ENCODE measurements at places on chromosomes 4 and X.

DNA sequence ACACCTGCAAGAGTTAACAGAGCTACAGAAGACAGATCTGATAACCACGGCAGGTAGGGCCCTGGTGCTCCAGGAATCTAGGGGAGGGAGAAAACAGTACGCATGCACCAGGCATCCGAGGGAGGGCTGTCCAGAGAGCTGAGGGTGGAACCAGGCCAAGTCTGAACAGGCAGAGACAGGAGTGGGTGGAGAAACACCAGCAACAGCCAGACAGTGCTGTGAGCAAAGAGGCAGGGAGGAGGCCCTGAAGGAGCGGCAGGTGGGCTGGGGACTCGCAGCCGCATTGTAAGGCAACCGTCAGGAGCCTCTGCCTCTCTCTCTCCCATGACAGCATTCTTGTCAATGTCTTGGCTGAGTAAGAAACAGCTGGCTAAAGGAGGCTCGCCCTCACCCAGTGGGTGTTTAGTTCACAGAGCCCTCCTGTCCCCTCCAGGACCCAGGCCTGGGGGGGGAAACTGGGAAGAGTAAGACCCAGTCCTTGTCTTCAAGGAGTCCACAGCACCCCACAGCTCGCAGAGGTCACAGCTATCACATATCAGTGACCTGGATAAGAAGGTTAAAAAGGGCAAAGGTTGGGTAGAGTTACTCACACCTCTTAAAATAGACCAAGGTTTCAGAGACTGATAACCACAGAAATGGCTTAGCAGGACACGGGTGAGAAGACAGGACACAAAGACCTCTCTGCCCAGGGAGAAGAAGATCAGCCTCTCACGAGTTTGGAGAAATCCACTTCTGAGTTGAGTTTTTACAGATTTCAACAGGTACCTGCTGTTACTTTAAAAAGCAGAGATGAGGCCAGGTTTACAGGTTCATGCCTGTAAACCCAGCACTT is 10.5 kb downstream of the ACSL1 start:
- no peak for DNase-seq

GRCh38 chrX:115449742-115450141 is 111.2 kb upstream of the PLS3 start:
- DNase-seq = no peak

DNA sequence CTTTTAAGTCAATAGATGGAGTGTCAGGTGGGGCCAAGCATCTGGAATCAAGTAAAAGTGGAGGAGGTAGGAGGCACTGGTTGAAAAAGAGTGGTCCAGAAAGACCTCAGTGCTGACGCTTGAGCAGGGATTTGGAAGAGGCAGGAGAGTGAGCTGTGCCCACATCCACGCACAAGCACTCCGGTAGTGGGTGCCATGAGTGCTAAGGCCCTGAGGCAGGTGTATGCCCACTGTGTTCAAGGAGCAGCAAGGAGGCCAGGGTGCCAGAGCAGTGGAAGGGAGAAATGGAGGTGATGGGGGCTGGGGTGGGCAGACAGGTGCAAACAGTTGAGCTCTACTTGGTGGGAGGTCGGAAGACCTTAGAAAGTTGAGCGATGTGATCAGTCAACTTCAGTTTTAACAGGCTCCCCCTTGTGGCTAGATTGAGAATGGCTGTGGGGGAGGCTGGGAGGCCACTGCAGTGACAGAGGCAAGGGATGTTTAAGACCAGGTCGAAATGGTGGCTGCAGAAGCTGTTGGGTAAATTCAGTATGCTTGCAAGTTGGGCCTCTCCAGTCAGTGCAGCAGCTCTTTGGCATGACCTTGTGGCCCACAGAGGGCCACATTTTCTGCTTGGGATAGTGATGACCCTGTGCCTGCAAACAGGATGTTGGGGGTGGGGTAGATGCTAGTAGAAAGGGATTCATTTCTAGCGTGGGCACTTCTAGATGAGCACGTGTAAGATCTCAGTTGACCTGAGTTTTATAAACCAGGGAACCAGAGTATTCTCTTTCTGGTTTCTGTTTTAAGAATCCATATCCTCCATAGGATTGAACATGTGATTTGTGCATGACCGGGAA is 12.7 kb downstream of the TKTL1 start:
- DNase-seq = peak; percentile 41

DNA sequence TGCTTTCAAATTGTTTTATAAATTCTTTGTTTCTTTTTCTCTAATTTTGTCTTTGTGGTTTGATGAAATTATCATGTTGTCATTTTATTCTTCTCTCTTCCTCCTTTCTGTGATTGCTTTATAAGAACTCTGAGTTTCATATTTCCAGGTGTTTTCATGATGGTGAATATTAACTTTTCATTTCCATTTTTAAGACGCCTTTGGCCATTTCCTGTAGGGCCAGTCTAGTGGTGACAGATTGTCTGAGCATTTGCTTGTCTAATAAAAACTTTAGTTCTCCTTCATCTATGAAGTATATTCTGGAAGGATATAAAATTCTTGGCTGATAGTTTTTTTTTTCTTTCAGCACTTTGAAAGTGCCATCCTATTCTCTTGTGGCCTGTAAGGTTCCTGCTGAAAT is 128.1 kb downstream of the FAM13A start:
- no peak for DNase-seq

DNA sequence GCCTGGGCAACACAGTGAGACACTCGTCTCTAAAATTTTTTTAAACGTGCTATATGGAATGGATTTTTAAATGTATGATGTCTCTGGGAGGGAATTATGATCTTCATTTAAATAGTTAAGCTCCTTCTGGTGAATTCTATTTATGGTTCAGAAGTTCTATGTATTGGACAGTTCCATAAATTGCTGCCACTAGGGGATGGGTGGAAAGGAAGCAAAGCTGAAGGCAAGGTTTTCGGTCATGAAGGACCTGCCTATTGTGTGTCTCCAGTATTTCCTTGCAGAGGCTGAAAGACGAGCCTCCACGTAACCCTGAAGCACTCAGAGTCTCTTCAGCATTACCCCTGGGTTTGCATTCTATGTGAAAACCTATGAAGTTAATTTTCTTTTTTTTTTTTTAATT is 451.5 kb upstream of the FAT1 start:
- no peak for DNase-seq

DNA sequence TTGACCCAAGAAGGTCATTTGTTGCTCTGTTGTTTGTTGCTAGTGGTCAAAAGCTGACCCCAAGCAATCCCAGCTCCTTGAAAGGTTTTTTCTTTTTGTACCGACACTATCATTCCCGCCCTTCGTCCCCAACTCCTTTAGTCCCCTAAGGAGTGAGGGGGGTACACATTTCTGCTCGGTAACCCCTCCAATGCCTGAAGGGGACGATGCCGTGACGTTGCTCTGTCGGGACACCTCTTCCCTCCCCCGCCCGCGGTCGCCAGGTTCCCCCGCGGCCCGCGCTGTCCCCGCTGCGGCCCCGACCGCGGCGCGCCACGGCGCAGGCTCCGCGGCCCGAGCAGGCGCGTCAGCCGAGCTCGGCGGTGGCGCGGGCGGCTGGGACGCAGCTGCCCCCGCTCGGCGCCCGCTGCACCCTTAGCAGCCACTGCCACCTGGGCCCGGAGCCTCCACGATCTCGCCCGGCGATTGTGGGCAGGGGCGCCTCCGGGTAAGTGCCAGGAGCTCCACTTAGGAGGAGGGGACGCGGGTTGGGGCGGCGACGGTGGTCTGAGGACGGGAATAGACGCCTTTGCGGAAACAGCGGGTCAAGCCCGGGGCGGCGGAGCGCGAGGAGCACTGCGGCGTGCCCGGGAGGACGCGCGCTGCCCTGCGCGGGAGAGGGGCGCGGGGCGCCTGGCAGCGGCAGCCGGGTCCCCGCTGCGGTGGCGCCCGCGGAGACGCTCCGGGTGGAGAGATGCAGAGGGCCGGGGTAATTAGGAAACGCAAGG is at the start of gene GLRB:
TSS of gene GLRB (plus strand) at position 340 of the 767 bp plus-strand sequence. CDS start 1,875 bp downstream, outside the sequence.
- no peak for DNase-seq

- DNase-seq = no peak
Observed at GRCh38 chrX:130719413-130719812, 183.6 kb downstream of the ENOX2 start.

DNA sequence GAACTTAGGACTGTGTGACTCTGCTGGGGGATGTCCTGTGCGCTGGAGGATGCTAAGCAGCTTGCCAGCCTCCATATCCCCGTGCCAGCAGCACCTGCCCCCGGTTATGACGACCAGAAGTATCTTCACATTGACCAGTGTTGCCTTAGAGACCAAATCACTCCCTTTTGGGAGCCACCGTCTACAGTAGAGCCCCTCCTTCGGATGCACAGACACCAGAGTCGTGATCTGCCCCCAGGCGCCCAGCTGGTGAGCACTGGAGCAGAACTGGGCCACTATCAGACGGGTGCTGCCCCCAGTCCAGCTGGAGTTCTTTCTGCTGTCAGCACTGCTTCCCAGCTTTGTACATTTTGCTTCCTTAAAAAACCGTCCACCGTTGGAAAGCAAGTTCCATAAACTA is 30.0 kb upstream of the TADA2B start:
- DNase-seq = no peak

DNA sequence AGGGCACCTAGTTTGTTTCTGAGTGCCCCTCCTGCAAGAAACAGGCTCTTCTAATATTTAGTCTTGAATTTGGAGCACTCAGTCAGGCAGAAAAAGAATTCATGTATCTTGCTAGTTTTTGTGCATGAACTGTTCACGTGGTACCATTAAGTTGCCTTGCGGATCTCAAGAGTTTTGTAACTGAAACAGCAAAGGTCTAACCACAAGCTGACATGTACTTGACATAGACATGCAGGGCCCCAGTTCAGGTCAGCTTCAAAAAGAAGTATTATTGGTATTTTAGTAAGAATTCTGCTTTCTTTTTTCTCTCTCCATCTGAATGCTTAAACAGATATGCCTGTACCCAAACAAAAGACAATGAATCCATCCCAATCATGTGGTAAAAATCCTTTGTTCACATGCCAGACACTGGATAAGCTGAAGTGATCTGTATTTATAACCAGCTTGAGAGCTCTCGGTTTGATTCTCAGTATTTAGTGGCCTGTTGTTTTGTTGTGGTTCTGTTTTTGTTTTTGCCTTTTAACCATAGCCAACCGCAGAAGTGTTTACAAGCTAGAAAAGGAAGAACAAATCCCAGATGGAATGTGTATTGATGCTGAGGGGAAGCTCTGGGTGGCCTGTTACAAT is 13.0 kb downstream of the RGN start:
- no peak for DNase-seq

GRCh38 chr4:82825425-82825824 is 26.8 kb upstream of the SCD5 start:
- DNase-seq = no peak

DNA sequence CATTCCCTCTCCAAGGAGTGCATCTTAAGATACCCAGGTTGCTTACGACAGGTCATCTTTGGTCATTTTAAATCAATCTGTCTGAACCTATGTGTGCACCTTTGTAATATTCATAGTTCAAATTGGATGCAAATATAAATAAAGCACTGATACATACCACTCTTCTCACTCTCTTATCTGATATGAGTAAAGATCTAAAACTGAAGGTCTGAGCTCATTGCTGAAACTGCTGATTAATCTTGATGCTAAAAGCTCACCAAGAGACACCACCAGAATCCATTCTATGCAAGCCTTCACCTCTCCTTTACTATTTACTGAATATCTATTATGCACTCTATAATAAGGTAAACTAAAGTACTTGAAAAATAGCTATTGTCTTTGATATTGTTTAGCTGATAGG is 16.6 kb downstream of the HSD17B13 start:
- DNase-seq = no peak

DNA sequence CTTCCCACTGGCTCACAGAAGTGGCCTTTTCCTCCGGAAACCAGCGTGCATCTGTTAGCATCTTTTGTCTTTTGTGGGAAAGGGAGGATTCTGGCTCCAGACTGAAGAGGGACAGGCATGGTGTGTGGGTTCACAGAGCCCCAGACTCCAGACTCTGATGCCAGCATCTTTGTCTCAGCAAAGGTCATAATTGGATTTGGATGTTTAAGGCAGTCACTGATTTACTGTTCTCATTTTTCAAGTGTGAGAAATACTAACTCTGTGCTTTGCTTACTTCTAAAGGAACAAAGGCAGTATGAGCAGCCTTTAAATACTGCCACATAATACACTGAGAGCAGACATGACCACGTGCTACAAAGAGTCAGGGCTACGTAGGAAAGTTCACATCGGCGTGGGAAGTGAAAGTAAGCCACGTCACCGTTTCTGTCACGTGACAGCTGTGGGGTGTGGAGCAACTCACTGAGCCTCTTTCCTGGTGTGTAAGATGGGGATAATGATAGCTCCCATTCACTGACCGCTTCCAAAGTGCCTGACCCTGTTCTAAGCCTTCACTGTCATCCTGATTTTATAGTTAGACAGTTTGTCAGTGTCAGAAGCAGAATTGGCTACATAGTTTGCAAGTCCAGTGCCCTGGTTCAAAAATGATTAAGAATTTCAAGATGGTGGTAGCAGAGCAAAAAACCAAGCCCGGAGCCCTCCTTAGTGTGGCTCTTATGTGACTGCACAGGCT is 24.8 kb upstream of the TMSB4X start:
- peak; percentile 72 for DNase-seq

- no peak for DNase-seq
Observed at GRCh38 chrX:155774387-155774786, 106.8 kb upstream of the VAMP7 start.

- DNase-seq = no peak
Observed at GRCh38 chr4:128810331-128810870, 901 bp downstream of the JADE1 start.

Measured in stimulated activated CD8-positive, alpha-beta memory T cell treated with anti-CD3 and anti-CD28 coated beads, Interleukin-15, amount 100 ng/mL, for 4 hours (primary cell).